Activated CD4-positive, alpha-beta T cell treated with anti-CD3 and anti-CD28 coated beads, Interleukin-2, amount 10 ng/mL, durations not matched to agents 24 days and 14 days (primary cell): ENCODE measurements at places on chromosomes 16 and 17. TPM values are rescaled to one million over a fixed set of nuclear protein-coding genes. Genes with fewer than 3 reads are reported as not detected.

Gene SUPT4H1
- total RNA-seq = 139 and 143 TPM in 2 replicates

- DNase-seq = no peak
- no peaks in the 10 kb centered on the region for H3K4me1 ChIP-seq
- no peak overlapping the region for H3K27ac ChIP-seq
- H3K27me3 ChIP-seq = no peaks in the 10 kb centered on the region
Measured at GRCh38 chr17:74224959-74225725, 11.8 kb downstream of the TTYH2 start.

Gene KRT14
- not detected in 2 replicates for total RNA-seq

Gene ABCA3
- total RNA-seq = 8.3 and 9.2 TPM in 2 replicates

DNA sequence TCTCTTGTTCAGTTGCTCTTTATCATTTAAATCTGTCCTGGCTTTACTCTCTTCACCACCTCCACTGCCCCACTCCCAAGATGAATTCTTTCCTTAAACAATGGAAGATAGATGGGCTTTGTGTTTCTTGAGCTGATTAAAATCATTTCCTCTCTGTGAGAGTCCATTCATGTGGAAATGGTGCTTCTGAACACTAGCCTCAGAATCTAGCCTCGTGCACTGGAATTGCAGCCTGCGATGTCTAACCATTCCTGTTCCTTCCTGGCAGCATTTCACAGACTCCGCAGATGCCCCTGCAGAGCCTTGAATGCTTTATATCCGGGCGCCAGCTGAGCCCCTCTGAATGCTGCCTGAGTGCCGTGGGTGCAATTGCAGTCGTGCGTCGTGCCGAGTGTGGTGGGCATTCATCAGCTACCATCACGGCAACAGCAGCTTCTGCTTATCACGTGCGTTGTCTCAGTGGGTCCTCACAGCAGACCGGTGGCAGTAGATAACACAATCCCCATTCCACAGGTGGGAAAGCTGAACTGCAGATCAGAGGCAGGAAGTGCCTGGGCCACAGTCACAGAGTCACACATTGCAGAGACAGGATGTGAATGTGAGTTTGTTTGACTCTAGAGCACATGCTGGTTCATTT lies 172.8 kb upstream of the WSCD1 start:
- H3K4me1 ChIP-seq = no peaks in the 10 kb centered on the region
- no peak overlapping the region for H3K27ac ChIP-seq
- H3K4me3 ChIP-seq = no peak overlapping the region

- H3K4me1 ChIP-seq = peaks cover 12% of the 10 kb centered on the region
- H3K36me3 ChIP-seq = peaks cover 21% of the 10 kb centered on the region
Measured at GRCh38 chr17:79079421-79080200, 5.0 kb downstream of the ENGASE start.

- H3K27me3 ChIP-seq = no peaks in the 10 kb centered on the region
- no peak for DNase-seq
- H3K27ac ChIP-seq = peak overlapping the region; percentile 17
- peaks cover 5% of the 10 kb centered on the region for H3K36me3 ChIP-seq
- H3K4me3 ChIP-seq = no peak overlapping the region
Measured at GRCh38 chr17:27518545-27519521, 62.6 kb downstream of the KSR1 start.

- peaks cover 83% of the 10 kb centered on the region for H3K4me1 ChIP-seq
- H3K36me3 ChIP-seq = peaks cover 52% of the 10 kb centered on the region
- DNase-seq = no peak
- H3K27ac ChIP-seq = peak overlapping the region; percentile 83
- H3K27me3 ChIP-seq = no peaks in the 10 kb centered on the region
- peak overlapping the region; percentile 60 for H3K4me3 ChIP-seq
Measured at GRCh38 chr17:77473615-77474226, 333.0 kb downstream of the SEC14L1 start.

Gene CD300A
- total RNA-seq = 14.9 and 15.3 TPM in 2 replicates

DNA sequence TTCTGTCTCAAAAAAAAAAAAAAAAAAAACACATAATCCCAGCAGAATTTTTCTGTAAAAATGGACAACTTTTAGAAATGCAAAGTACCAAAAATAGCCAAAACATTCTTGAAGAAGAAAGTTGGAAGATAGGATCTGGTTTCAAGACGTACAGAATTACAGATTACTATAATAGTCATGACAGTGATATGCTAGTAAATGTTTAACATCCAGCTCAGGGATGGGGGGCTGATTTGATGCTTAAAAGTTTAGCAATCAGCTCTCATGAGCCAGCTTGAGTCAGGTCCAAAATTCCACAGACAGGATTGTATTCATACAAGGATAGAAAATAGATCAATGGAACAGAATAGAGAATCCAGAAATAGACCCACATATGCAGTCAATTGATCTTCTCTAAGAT lies 100.5 kb downstream of the CYB561 start:
- H3K36me3 ChIP-seq = no peaks in the 10 kb centered on the region
- H3K27ac ChIP-seq = no peak overlapping the region
- peaks cover 3% of the 10 kb centered on the region for H3K27me3 ChIP-seq
- H3K4me1 ChIP-seq = no peaks in the 10 kb centered on the region
- no peak for DNase-seq

- no peaks in the 10 kb centered on the region for H3K36me3 ChIP-seq
- no peak overlapping the region for H3K27ac ChIP-seq
- DNase-seq = no peak
Measured at GRCh38 chr17:79749156-79749815, 18.5 kb downstream of the ENPP7 start.

DNA sequence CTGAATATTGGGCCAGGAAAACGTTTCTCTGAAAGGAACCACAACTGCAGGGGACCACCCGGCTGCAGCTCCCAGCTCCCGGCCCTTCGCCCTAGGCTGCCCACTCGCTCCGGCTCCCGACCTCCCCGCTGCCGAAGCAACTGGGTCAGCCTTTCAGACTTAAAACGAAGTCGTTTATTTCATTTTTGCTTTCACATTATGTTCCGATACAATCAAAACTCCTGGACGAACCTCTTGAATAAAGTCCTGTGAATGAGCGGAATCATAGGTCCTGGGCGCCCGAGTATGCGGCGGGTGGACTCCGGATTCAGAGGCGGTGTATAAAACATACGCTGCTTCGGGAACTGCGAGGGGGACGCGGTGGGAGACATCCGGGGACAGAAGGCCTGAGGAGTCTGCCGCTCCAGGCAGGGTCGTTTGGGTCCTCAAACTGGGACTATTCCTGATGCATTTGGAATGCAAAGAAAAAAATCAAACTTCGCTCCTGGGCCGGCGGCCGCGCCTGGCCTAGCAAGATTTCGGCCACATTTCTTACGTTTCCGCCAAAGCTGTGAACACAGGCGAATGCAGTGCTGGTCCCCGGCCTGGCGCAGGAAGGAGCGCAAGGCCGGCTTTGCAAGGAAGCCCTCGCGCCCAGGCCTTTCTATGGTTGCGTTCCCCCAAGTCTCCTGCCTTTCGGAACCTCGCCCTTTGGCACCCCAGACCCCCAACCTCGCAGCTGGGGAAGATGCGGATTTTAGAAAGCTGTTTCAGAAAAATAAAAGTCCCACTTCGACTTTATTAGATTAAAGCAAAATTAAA lies 3.7 kb downstream of the CBLN1 start:
- H3K36me3 ChIP-seq = peaks cover 4% of the 10 kb centered on the region
- no peak overlapping the region for H3K27ac ChIP-seq
- no peak for DNase-seq
- no peak overlapping the region for H3K4me3 ChIP-seq

DNA sequence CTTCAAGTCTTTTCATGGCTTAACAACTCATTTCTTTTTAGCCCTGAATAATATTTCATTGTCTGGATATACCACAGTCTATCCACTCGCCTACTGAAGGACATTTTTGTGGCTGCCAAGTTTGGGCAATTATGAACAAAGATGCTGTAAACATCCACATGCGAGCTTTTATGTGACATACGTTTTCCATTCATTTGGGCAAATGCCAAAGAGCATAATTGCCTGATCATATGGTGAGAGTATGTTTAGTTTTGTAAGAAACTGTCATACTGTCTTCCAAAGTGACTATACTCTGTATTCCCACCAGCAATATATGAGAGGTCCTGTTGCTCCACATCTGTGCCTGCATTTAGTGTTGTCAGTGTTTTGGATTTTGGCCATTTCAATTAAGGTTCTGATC lies 81.3 kb downstream of the ELAC2 start:
- DNase-seq = no peak
- H3K27me3 ChIP-seq = no peaks in the 10 kb centered on the region
- no peak overlapping the region for H3K4me3 ChIP-seq
- no peak overlapping the region for H3K27ac ChIP-seq
- H3K4me1 ChIP-seq = no peaks in the 10 kb centered on the region

Gene SLC2A4
- total RNA-seq = 0.17 and 0.37 TPM in 2 replicates

DNA sequence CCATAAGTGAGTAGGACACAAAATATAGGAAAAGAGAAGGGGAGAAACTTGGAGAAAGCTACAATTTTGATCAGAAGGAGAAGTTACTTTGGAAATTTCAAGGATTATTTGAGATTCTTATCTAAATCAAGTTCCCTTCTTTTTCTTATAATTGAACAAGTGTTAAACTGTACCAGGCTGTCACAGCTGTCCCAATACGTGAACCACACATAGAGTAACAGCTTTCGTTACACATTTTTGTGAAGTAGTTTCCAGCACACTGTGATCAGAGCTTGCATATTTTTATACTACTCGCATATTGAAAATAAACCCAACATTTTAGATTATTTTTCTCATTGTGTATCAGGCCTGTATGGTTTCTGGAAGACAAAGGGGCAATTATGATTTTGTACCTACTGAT lies 412.8 kb upstream of the PSMD7 start:
- no peak for DNase-seq
- no peaks in the 10 kb centered on the region for H3K36me3 ChIP-seq
- H3K27ac ChIP-seq = no peak overlapping the region
- H3K4me3 ChIP-seq = no peak overlapping the region
- H3K4me1 ChIP-seq = peaks cover 2% of the 10 kb centered on the region

DNA sequence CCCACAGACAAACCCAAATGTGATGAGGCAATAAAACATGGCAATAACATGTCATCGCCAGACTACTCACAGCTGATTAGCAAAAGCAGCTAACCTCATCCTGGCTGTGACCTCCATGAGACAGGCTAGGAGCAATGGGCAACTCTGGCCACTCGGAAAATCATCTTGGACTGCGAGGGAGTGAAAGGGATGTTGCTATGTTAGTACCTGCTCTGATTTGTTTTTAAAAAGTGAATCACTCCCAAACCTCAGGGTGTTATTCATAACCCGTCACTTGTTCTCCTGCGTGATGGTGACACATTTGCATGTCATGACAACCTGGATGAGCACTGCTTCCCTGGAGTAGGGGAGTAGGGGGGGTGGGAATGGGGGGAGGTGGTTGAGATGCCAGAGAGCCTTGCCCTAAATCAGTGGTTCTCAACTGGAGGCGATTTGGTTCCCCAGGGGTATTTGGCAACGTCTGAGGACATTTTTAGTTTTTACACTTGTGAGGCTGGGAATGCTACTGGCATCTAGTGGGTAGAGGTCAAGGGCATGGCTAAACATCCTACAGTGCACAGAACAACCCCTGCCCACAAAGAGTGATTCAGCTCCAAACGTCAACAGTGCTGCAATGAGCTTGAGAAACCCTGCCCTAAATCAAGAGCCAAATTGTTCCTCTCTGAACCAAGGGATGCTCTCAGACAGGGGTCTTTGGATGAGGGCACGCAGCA lies 241.7 kb downstream of the SOX9 start:
- no peaks in the 10 kb centered on the region for H3K4me1 ChIP-seq
- no peaks in the 10 kb centered on the region for H3K36me3 ChIP-seq
- H3K27me3 ChIP-seq = no peaks in the 10 kb centered on the region
- DNase-seq = no peak

GRCh38 chr17:81808778-81809555 lies 5.0 kb downstream of the GCGR start:
- no peaks in the 10 kb centered on the region for H3K36me3 ChIP-seq
- DNase-seq = no peak
- peaks cover 9% of the 10 kb centered on the region for H3K27me3 ChIP-seq
- no peak overlapping the region for H3K27ac ChIP-seq
- no peaks in the 10 kb centered on the region for H3K4me1 ChIP-seq

Gene LAT
- total RNA-seq = 228 and 238 TPM in 2 replicates

DNA sequence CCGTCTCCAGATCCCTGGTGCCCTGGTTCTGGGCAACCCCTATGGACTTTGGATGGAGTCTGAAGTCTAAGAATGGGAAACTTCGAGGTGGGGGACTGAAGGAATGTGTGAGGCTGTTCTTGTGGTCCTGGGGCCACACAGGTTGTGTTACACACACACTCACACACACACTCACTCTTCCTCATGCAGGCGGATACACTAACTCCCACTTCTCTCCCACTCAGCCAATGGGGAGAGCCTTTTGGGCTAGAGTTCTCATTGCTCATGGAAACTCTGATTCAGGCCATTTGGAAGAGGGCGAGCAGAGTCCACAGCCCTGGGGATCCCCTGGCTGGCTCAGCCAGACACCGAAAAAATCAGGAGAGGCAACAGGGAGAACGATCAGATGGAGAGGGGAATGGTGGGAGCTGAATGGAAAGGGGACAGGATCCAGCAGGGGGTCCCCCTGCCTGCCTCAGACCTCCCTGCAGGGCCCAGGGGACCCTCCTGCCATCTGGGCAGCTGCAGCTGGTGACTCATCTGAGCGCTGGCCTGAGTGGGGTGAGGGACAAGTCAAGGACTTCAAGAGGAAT lies 9.1 kb downstream of the IGFBP4 start:
- H3K27ac ChIP-seq = peak overlapping the region; percentile 92
- no peak for DNase-seq
- H3K4me1 ChIP-seq = peaks cover 42% of the 10 kb centered on the region
- peaks cover 54% of the 10 kb centered on the region for H3K36me3 ChIP-seq
- H3K4me3 ChIP-seq = peak overlapping the region; percentile 6
- H3K27me3 ChIP-seq = no peaks in the 10 kb centered on the region

GRCh38 chr17:83177611-83178532 lies 98.5 kb downstream of the METRNL start:
- H3K4me3 ChIP-seq = no peak overlapping the region
- no peak for DNase-seq
- H3K27me3 ChIP-seq = no peaks in the 10 kb centered on the region
- no peak overlapping the region for H3K27ac ChIP-seq

DNA sequence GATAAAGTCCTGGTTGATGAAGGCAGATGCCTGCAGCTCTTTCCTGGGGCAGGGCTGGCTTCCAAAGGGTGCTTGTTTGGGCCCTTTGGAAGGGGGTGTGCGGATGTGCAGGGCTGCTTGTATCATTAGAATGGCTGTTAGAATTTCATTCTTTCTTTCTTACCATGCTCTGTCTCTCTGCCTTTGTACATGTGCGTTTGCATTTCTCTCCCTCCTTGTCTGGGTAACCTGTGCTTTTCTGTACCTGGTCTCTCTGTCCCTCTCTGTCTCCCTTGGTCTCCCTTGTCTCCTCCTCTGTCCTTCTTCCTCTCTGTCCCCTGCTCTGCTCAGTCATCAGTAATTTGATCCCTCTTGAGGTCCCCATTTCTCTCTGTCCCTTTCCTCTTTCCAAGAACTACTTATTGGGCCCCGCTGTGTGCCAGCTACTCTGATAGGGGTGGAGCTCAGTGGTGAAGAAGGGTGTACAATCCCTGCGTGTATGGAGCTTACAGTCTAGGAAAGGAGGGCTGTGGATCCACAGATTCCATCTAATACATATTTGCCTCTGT lies 69.3 kb downstream of the PLCG2 start:
- no peaks in the 10 kb centered on the region for H3K4me1 ChIP-seq
- H3K36me3 ChIP-seq = no peaks in the 10 kb centered on the region
- no peak for DNase-seq
- peaks cover 5% of the 10 kb centered on the region for H3K27me3 ChIP-seq
- no peak overlapping the region for H3K4me3 ChIP-seq

- no peaks in the 10 kb centered on the region for H3K36me3 ChIP-seq
- DNase-seq = no peak
- H3K4me1 ChIP-seq = no peaks in the 10 kb centered on the region
- no peak overlapping the region for H3K4me3 ChIP-seq
- H3K27ac ChIP-seq = no peak overlapping the region
Measured at GRCh38 chr17:43892647-43892952, 14.7 kb downstream of the MPP2 start.

- peaks cover 9% of the 10 kb centered on the region for H3K4me1 ChIP-seq
- no peak for DNase-seq
Measured at GRCh38 chr16:79365702-79366101, 234.8 kb downstream of the MAF start.

Gene CAPNS2
- not detected in 2 replicates for total RNA-seq
